RCC 7860 (cell line): ENCODE measurements at places on chromosomes 6 and 20.

DNA sequence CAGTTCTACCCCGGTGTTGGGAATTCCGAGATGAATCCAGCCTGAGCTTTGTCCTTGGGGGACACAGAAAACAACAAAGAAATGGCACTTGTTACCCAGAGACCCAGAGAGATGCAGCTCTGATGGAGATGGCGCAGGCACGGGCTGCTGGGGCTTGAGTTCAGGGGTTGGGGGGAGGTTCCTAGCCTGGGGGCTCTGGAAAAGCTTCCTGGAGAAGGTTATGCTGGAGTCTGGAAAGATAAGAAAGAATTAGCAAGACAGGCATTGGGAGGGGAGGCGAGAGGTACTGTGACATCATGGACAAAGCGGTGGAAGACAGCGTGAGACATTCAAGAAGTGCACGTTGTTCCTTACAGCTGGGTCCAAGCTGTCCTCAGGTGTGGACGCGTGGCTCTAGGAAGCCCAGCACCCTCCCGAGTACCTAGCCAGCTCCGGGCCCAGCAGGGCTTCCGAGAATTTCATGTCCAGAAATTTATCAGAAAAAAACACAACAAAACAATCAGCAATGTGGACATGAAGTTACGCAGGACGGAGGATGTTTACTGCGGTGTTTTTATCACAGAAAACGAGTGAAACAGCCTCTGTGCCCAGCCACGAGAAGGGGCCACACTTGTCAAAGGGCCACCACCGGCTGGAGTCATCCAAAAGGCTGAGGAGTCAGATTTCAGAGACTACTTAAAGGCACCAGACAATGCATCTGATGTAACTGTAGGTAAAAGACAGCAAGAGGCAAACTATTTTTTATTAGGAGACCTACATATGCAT is 39.5 kb downstream of the C20orf203 start:
- no peak for DNase-seq

DNA sequence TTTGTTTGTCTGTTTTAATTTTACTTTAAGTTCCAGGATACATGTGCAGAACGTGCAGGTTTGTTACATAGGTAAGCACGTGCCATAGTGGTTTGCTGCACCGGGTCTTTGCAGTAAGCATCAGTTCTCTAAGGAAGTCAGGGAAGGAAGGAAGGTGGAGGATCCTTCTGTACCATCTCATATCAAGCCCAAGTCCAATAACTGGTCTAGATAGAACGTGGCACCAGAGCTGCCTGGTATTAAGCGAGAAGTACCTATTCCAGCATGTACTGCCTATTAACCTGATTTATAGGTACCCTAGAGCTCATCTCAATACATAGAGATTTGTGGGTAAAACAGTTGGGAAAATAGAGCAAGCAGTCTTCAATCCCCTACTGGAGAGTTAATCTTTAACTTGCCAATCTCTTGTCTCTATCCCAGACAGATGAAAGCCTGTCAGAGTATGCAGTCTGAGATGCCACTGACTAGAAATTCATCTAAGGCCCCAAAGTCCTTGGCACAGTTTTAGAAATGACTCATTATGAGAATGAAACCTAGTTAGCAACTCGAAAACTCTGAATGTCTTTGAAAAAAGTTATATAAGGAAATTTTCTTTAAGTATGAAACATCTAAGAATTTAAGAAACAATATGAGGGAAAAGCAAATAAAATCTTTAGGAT is 144.9 kb downstream of the TFAP2A start:
- DNase-seq, result peak; percentile 62

- no peak for DNase-seq
Measured at GRCh38 chr6:148830614-148831013, 83.8 kb downstream of the UST start.

GRCh38 chr20:31603822-31604566 is 1.1 kb upstream of the ID1 start:
- DNase-seq, result peak; percentile 100

DNA sequence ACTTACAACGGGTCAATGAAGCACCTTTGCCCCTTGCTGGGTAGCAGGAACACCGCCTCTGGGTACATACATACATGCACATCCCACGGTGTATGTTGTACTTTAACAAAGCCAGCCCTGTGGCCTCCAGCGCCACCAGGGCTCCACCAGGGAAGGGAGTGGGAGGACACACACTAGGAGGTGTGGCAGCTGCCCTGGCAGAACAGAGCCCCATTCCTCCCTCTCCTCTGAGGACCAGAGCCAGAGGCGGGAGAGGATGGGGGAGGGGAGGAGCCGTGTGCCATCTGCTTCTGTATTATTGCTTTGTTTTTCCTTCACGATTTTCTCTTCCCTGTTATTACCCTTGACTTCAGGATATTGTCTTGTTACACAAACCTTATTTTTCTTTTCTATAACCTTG is 105.8 kb upstream of the TRAF3IP2 start:
- no peak for DNase-seq

GRCh38 chr20:63752411-63753101 is 13.0 kb downstream of the SLC2A4RG start:
- no peak for DNase-seq
